ENCODE measurements at places on chromosomes 13 and 19.

GRCh38 chr19:55526216-55527196 lies 10.4 kb downstream of the SBK2 start:
- no peak for DNase-seq

DNA sequence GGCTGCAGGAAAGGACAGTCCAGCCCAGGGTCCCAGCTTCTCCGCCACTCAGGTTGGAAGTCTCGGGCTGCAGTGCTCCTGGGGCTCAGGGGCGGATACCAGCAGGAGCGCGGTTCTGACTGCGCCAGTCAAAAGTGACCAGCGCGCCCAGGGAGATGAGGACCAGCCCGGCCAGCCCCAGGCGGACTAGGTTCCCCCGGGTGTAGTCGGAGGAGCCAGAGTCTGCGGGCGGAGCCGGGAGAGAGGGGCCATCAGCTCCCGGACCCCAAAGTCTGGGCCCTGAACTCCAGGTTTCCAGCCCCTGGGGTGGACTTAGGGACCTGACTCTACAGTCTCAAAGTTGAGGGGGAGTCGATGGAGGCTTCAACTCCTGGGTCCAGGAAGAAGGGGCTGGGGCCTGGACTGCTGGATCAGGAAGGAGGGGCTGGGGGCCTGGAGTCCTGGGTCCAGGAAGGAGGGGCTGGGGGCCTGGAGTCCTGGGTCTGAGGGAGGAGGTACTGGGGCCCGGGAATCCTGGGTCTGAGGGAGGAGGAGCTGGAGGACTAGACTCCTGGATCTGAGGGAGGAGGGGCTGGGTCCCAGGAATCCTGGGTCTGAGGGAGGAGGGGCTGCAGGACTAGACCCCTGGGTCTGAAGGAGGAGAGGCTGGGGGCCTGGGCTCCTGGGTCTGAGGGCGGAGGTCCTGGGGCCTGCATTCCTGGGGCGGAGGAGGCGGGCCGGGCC lies 5.3 kb downstream of the OSCAR start:
- DNase-seq: no peak

DNA sequence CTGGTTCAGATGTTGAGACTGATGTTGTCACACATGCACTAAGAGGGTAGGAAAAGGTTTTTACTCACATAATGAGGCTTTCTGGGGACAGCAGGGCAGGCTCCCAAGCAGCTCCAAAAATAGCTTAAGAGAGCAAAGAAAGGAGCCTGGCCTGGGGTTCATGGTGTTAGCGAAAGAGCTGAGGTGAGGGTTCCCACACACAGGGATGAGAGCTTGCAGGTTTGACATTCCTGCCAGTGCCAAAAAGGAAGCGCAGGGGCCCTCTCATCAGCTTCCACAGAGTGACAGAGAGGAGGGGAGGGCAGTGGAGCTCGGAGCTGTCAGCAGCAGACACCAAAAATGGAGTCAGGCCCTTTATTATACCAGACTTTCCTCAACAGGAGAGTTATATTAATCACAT lies 65.5 kb upstream of the FAM216B start:
- no peak for DNase-seq

DNA sequence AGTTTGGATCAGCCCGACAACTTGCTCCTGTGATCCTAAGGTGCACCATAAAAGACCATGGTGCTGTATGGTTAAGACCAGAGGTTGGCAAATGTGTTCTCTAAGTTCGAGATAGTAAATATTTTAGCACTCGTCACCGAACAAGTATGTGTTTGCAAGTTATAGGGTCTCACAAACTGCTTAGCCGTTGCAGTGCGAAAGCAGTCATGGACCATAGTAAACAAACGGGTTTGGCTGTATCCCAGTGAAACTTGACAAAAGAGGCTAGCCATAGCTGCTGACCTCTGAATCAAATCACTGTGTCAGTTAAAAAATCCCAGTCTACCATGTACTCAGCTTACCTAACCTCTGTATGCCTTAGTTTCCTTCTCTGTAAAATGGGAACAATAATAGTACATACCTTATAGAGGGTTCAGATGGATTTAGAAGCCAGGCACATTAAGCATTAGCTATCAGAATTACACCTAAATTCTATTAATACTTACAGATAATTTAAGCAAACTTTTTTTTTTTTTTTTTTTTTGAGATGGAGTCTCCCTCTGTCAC lies 72.1 kb downstream of the IPO5 start:
- no peak for DNase-seq

- DNase-seq: no peak
Measured at GRCh38 chr19:16034958-16035560, 41.2 kb upstream of the TPM4 start.

DNA sequence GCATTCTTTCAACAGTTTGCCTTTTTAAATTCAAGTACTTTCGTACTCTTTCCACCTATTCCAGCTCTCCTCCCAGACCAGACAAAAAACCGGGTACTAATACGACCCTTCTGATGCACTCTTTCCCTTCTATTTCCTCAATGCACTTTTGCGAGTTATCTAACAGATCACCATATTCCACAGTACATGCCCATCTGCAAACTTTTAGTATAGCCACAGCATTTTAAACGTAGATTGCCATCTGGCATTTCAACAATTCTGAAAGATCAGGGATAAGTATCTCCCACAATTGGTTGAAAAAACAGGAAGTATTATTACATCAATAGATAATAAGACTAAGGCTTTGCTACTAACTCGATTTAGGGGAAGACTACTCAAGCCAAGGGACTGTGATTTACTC lies 31.5 kb downstream of the RBM26 start:
- no peak for DNase-seq

- DNase-seq: no peak
Measured at GRCh38 chr13:39283072-39283471, 244.8 kb downstream of the NHLRC3 start.

DNA sequence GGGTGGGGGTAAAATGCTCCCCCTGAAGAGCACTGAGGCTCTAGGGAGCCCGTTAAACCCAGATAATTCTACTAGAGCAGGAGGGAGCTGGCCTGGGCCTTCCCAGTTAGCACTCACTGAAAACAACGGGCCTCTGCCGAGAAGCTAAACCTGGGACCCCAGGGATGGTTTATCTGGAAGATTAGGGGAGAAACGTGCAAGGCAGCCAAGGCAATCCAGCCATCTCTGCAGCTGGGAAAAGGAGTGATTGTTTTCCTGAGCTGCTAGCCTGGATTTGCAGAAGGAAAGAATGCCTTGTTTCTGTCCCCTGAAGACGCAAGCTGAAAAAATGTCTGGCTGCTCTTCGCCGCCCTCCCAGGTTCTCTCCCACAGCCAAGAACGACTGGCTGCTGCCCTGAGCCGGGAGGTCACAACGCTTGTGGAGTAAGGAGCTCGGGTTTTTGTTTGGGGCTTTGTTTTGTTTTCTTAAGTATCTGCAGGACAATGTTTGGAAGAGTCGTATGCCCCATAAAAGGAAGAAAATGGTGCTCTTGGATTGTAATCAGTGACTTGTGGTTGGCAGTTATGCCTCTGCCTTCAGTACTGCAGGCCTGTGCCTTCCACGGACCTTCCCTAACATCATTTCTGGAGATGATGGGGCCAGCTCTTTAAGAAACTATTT lies 31.5 kb downstream of the COL4A2 start:
- peak; percentile 14 for DNase-seq

- DNase-seq: no peak
Measured at GRCh38 chr19:31109636-31110035, 239.6 kb downstream of the TSHZ3 start.

- peak; percentile 79 for DNase-seq
Measured at GRCh38 chr13:33261387-33262061, 24.0 kb downstream of the STARD13 start.

DNA sequence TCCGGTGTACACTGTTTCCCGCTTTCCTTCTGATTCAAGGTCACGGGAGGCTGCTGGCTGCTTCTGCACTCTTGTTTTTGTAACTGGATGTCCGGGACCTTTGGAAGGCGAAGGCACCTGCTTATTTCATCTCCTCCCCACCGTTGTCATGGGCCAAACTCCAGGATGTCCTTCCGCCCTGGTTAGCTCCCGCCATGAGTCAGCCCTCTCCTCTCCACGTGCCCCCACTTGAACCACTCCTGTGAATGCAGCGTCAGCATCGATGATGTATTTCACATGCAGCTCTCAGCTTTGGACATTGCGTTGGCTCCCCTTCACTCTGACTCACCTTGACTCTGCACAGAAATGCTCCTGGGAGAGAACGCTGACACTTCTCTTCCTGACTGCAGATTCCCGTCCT lies 5.5 kb upstream of the GALP start:
- no peak for DNase-seq

All from putamen (tissue), 1 donor.